Spinal cord (tissue), 10 donors: ENCODE measurements at places on chromosomes 1 and 21. TPM values are rescaled to one million over a fixed set of nuclear protein-coding genes. Genes with fewer than 3 reads are reported as not detected.

FCAMR gene
- not detected for polyA plus RNA-seq

CFAP107 gene
- 7.5 TPM for polyA plus RNA-seq

HCN3 gene
- polyA plus RNA-seq, result 36.0 TPM

NUF2 gene
- 12.9 TPM for polyA plus RNA-seq

LZIC gene
- 63.5 TPM for polyA plus RNA-seq

ARHGEF16 gene
- 1.7 TPM for polyA plus RNA-seq

PPFIA4 gene
- 39.4 TPM for polyA plus RNA-seq

KRTAP12-2 gene
- polyA plus RNA-seq, result not detected

IQGAP3 gene
- polyA plus RNA-seq, result 6.8 TPM

DNM3 gene
- polyA plus RNA-seq, result 58.5 TPM

SYNC gene
- polyA plus RNA-seq, result 6.0 TPM

TNFSF4 gene
- polyA plus RNA-seq, result 1.4 TPM
